ENCODE measurements at places on chromosomes 13 and 19.

- DNase-seq = no peak
Observed at GRCh38 chr13:37475966-37476365, 122.6 kb downstream of the POSTN start.

GRCh38 chr13:75959861-75960481, 323.8 kb downstream of the LMO7 start:
- no peak for DNase-seq

DNA sequence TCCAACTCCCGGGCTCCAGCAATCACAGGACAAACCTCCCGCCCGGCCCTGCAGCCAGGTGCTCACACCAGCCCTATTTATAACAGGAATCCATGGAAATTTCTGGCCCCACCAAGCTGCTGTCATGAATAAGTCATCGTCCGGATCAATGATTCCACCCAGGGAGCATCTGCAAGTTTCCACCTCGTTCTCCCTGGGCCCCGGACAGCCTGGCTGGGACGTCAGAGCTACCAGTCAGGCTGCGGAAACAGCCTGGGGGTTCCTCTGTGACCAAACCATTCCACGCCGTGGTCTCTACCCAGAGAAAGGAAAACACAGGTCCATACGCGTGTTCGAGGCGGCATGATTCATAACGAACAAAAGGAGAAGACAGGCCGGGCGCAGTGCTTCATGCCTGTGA, 20.7 kb upstream of the PTBP1 start:
- DNase-seq = no peak

GRCh38 chr13:77184455-77184854, 142.4 kb downstream of the MYCBP2 start:
- DNase-seq = no peak

- DNase-seq = no peak
Observed at GRCh38 chr13:111527614-111528229, 207.3 kb downstream of the TEX29 start.

DNA sequence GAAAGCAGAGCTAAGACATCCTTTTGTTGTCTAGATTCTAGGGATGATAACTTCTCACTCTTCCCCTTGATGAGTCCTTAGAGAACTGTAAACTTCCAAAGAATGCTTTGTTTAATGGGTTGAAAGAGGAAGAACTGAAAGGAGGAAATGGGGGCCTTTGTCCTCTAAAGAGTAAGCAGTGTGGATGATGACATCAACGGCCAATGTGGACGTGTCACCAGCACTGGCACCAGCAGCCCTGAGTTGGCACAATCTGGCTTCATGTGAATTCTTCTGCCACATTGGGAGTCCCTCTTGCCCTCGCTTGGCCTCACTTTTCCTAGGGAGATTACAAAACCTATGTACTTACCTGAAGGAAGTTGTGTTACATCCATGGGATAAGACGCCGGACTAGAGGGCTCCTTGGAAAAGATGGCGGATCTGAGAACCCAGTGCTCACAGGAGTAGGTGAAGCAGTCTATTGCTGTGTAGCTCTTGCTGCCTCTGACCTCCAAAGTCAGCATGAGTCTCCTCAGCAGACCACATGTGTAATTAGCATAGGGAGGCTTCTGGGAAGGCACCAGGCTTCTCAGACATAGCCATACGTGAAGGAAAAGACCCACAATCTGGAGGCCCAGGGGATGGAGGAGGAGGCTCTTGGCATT, 62.8 kb downstream of the RGCC start:
- DNase-seq = no peak

- DNase-seq = no peak
Observed at GRCh38 chr13:105928048-105928447, 607.4 kb downstream of the EFNB2 start.

- DNase-seq = no peak
Observed at GRCh38 chr13:96071504-96071903, 18.3 kb upstream of the UGGT2 start.

DNA sequence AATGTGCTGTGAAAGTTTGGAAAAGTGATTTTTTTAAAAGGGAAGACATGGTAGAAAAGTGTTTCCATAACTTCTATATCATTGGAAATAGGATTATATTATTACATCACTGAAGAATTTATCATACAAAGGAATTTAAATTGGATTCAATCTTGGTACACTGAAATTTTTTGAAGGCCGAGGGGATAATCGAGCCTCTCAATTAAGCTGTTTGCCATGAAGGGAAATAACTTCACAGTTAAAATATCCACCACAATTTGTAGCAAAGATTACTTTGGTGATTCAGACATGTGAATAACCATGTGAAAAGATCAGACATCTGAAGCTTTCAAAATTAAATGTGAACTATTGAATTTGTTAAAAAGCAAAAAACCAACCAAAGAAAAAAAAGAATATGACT, 215.3 kb downstream of the KLF5 start:
- DNase-seq = peak; percentile 54

DNA sequence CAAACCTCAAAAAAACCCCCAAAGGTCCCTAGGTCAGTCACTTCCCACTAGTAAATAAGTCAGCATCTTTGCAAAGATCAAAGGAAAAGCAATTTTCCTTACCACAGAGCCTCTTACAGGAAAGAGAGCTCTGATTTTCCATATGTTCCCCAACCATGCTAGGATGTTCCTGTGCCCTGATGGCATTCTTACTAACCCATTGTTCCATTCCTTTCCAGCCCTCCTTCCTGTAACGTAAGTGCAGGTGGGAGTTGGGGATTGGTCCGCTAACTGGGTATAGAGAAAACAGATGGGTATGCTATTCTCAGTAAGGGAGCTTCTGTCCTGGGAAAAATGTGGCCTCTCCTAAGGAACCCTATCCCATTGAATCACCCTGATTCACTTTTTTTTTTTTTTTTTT, 14.3 kb downstream of the DPRX start:
- DNase-seq = no peak

DNA sequence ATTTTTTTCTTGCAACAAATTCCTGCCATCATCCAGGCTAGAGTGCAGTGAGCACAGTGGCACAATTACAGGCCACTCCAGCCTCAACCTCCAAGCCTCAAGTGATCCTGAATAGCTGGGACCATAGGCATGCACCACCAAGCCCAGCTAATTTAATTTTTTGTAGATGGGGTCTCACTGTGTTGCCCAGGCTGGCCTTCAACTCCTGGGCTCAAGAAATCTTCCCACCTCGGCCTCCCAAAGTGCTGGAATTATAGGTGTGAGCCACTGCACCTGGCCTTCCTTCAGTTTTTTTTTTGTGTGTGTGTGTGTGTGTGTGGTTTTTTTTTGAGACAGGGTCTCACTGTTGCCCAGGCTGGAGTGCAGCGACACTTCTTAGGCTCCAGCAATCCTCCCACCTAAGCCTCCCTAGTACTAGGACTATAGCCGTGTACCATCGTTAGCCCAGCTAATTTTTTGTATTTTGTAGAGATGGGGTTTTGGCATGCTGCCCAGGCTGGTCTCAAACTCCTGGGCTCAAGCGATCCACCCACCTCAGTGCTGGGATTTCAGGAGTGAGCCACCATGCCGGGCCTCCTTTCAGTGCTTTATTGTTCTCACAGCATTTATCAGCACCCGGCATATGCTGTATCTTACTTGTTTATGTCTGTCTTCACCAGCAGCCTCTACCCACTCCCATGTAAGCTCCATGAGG, 5.9 kb upstream of the SRRM5 start:
- no peak for DNase-seq

DNA sequence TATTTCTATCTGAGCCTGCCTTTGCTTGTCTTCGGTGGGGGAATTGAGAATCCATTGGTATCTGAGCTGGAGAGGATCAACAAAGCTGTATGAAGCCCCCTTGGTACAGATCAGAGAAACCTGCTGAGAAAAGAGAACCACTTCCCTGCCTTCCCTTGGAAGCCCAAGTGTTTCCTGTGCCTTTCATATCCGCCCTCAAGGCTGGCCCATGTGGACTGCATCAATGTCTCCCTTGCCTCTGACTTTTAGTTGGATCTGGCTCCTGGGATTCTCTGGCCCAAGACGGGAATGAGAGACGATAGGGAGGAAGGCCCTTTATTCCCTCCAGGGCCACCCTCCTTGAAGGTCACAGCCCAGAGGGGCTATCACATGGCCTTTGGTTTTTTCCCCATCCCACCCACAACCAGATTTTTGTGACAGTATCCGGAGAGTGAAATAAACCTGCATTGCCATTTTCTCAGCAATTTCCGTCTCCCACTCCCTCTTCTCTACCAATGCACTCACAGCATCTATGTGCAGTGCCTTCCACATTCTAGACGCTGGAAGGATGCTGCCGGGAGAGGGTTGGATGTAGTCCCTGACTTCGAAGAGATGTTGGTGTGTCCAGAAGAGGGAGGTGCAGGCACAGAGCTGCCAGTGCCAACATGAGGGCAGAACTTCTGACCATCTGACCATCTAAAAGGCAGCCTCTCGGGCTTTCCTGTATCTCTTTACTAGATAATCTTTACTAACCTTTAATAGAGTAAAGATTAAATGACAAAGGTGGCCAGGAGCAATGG, 63.8 kb downstream of the KCTD15 start:
- DNase-seq = no peak

- DNase-seq = no peak
Observed at GRCh38 chr19:41203371-41203770, 10.4 kb downstream of the CYP2S1 start.

DNA sequence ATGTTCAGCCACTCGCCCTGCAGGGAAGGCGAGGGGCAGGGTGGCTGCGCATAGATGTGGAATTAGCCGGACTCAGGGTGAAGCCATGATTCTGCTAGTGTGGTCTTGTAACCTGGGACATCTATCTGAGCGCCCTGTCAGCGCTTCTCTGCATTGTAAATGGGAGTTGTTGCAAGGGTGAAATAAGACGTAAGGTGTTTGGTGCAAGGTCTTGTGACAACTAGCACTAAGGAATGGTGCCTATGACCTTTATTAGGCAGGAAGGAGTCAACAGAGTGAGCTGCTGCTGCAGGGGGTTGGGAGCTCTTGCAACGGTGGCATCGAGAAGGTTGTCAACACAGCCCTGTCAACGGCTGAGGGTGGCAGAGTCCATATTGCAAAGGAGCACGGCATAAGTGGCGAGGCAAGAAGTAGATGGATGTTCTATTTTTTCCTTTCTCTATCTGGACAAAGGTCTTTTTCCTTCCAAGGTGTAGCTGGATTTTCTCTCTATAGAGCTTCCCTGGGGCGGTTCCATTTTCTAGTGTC, 49.3 kb downstream of the IRS2 start:
- DNase-seq = no peak

DNA sequence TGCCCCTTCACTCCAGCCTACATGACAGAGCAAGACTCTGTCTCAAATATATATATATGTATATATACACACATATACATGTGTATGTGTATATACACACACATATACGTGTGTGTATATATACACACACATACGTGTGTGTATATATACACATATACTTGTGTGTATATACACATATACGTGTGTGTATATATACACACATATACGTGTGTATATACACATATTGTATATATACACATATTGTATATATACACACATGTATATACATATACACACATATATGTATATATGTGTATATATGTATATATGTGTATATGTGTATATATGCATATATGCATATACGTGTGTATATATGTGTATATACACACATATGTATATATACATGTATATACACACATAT, 173.3 kb downstream of the GPC5 start:
- no peak for DNase-seq

GRCh38 chr13:70098669-70099068, 9.0 kb upstream of the ATXN8OS start:
- DNase-seq = no peak

GRCh38 chr19:33437393-33437820, 63.9 kb downstream of the CEBPG start:
- DNase-seq = no peak

- no peak for DNase-seq
Observed at GRCh38 chr19:11856596-11857250, 8.2 kb downstream of the ZNF439 start.

DNA sequence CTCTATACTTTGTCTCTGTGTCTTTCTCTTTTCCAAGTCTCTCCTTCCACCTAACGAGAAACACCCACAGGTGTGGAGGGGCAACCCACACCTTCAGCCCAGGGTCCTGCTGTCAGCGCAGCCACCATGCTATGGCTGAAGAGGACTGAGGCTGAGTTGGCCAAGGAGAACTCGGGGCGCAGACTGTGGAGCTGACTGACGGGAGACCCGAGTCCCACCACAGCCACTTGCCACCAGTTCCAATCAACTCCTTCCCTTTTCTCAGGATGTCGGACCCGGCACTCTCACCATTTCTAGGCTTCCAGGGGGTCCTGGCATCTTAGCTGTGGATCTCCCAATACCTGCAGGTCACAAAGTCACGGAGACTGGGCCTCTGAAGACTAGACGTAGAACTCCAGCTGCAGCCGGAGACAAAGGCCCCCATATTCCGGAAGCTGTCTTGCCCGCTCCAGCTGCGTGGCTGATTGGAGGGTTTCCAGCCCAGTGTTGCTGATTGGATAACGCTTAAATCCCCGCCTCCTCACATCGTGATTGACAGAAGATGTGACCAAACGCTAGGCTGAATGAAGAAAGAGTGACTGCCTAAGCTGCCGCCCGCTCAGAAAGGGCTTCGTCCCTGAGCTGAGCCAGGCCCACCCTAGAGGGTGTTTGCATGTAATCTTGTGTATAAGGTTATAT, 63.6 kb downstream of the ZNF429 start:
- peak; percentile 65 for DNase-seq

- DNase-seq = no peak
Observed at GRCh38 chr19:13986348-13986904, 19.7 kb downstream of the RFX1 start.

GRCh38 chr13:105428811-105429210, 1106.7 kb downstream of the EFNB2 start:
- DNase-seq = no peak

DNA sequence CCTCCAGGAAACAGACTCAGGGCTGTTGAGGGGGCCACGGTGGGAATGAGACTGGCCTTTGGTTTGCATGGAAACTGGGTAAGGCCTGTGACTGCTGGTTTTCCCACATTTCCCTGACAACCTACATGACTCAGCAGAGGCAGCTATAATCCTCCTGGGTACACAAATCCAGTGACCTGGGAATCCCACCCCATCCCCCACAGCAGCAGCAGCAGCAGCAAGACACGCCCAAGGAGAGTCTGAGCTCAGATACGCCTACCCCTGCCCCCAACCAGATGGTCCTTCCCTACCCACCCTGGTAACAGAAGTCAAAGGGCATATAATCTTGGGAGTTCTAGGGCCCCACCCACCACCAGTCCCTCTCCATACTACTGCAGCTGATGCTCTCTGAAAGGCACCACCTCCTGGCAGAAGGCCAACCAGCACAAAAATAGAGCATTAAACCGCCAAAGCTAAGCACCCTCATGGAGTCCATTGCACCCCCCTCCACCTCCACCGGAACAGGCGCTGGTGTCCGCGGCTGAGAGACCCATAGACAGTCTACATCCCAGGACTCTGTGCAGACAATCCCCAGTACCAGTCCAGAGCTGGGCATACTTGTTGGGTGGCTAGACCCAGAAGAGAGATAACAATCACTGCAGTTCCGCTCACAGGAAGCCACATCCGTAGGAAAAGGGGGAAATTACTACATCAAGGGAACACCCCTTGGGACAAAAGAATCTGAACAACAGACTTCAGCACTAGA, 237.2 kb upstream of the SPRY2 start:
- DNase-seq = no peak

GRCh38 chr13:23871616-23872220, 17.5 kb downstream of the MIPEP start:
- no peak for DNase-seq

GRCh38 chr13:77353995-77354394, 27.1 kb upstream of the MYCBP2 start:
- DNase-seq = no peak
